ENCODE measurements at places on chromosomes 1 and 21.

GRCh38 chr21:32423320-32424190 lies 11.0 kb downstream of the EVA1C start:
- DNase-seq, result no peak

GRCh38 chr21:36825658-36826057 lies 126.7 kb downstream of the SIM2 start:
- DNase-seq, result no peak

DNA sequence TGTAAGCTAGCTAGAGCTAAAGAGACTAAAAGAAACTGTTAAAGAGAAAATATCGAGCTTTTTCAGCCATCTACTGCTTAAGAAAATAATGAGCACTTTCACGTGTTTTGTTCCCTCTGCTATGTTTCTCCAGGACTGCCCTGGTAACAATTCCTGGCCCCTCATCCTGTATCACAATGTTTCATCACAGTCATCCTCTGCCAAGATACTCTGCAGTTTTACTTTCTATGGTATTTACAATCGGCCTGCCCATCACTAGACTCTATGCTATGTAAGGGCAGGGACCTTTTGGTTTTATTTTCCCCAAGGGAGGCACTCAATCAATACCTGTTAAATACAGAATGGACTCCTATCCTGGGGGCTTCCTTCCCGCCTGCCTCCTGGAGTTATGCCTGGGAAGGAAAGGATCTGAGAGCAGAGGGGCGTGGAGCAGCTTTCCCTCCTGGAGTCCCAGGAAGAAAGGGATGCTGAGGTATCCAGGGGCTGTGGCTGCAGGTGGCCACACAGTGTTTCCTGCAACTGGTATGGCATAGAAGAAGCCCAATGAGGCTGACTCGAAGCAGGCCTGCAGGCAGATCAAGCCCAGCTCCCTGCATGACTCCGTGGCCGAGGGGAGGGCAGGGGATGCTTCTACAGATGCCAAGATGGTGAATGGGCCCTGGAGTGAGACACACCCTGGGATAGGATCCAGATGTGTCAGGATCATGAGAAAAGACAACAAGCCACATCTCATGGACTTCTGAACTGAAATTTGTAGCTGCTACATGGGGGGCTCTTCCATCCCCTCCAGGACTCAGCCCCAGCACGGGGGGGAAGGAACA lies 52.9 kb downstream of the MATN1 start:
- DNase-seq, result no peak

- DNase-seq, result no peak
These were observed 75.9 kb downstream of the NOS1AP start for GRCh38 chr1:162145280-162145965.

GRCh38 chr1:177589166-177589565 lies 380.7 kb downstream of the SEC16B start:
- DNase-seq, result no peak

DNA sequence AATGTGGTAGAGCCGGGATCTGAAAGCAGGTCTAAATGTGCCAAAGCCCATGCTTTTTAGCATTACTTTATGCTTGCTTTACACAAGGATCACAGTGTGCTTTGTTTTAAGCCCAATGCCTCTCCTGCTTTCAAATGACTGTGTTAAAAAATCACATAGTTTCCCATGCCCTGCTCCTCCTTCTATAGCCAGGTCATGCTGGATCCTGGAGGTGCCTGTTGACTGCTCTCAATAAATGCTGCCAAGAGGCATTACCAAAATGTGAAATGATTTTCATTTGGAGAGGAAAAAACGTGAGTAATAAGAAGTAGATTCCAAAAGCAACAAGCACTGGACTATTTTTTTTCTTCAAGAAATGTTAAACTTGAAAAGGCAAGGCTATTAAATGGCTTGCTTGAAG lies 420.7 kb upstream of the USP24 start:
- no peak for DNase-seq

DNA sequence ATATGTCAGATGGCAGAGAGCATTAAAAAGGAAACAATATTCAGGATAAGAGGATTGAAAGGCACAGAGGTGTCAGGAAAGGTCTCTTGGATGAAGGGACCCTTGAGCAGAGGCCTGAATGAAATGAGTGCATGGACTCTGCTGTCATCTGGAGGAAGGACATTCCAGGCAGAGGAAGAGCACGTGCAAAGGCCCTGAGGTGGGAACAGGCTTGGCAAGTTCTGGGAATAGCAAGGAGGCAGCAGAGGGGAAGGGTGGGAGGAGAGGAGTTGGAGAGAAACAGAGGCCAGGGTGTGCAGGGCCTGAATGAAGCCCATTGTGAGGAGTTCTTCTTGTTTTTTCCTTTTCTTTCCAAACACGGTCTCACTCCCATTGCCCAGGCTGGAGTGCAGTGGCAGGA lies 59.0 kb upstream of the RUNX3 start:
- DNase-seq, result no peak

DNA sequence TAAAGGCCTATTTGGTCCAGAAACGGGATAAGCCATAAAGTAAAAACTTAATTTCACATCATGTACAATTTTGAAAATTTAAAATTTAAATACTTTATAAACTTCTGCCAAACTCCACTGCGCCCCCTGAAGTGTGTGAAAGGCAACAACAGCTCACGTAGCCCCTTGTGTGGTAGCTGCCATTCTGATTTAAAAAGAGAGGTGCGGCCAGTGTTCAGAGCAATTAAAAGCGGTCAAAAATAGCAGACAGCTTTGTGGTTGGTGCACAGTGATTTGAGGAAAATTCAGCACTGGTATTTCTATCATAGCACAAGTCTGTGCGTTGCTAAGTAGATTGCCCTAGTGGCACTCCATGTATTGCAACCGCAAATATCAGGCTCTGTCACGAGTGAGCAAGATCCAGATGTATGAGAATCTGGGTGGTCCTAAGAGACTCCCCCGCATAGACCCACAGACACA lies 122.5 kb downstream of the ATG4C start:
- DNase-seq, result no peak

GRCh38 chr1:234893725-234894630 lies 234.7 kb downstream of the TOMM20 start:
- DNase-seq, result no peak

GRCh38 chr1:23889074-23889473 lies 21.0 kb upstream of the FUCA1 start:
- no peak for DNase-seq

GRCh38 chr21:46028573-46029091 lies 47.1 kb downstream of the COL6A1 start:
- no peak for DNase-seq

DNA sequence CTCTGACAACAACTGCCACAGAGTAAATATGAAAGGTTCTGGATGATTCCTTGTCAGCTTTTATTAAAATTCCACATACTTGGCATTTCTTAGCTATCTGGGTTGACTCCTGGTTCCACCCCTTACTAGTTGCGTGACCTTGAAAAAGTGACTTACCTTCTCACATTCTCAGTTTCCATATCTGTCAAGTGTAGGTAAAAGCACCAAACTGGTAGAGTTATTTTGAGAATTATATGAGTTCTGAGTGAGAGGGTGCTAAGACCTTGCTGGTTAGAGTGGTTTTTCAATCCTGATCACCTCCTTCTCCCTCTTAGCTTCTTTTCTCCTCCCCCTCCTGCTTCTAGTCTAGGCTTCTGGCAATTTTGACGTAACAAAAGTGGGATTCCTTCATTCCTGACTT lies 83.4 kb upstream of the ABCD3 start:
- no peak for DNase-seq

DNA sequence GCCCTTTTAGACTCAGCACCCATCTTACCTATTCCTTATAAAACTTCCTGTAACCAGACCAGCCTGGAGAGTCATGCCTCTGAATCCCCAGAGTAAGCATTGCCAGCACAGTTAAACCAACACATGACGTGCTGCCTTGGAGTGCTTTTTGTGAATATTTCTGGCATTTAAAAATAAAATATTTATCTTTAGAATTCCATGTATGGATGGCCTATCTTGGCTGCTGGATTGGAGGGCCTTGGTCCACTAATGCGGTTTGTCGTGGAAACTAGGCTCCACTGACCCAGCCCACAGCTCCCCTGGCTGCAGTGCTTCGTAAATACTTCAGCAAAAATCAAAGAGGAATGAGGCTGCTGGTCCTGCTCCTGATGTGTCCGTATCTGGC lies 17.5 kb downstream of the MTARC1 start:
- peak; percentile 16 for DNase-seq

DNA sequence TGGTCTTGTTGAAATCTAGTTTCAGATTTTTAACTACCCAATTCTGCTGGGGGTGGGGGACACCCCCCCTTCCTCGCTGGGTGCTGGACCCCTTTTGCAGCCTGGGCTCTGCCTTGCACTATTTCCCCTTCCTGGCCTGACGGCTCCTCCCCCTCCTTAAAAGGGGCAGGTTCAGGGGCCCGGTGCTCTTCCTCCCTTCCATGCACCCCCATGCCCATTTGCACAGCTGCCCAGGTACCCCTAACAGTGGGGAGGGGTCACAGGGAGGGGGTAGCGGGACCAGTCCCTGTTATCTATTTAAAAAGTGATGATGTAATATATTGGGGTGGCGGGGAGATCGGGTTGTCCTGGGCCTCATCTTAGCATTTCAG lies 15.3 kb downstream of the ZBTB7B start:
- DNase-seq, result no peak

DNA sequence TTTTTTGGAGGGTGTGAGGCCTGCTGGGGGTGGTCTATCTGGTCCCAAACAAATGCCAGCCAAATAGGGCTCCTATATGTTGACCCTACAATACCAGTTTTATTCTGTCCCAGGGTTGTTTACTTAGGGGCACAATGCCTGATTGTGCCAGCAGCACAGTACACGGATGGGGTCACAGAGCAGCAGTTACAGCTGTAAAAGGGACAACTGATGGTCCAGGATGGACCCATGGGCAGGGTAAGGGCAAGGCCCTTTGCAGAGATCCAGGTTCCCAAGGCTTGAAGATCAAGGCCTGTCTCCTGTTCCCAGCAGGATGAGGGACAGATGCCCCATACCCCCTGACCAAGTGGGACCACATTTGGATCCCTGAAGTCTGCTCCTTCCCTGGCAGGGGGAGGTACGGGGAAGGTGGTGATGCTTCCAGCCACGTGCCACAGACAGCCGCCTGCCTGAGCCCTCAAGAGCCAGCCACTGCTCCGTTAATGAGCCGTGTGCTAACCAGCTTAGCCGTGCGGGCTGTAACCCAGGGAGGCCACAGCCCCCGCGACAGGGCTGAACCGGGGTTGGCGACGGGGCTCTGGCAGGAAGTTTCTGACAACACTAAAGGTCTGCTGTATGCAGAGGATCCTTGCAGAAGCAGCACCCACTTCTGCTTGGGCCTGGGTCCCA lies 18.2 kb downstream of the SLC6A9 start:
- DNase-seq, result no peak

- DNase-seq, result no peak
These were observed 237.0 kb upstream of the SGIP1 start for GRCh38 chr1:66296951-66297350.

DNA sequence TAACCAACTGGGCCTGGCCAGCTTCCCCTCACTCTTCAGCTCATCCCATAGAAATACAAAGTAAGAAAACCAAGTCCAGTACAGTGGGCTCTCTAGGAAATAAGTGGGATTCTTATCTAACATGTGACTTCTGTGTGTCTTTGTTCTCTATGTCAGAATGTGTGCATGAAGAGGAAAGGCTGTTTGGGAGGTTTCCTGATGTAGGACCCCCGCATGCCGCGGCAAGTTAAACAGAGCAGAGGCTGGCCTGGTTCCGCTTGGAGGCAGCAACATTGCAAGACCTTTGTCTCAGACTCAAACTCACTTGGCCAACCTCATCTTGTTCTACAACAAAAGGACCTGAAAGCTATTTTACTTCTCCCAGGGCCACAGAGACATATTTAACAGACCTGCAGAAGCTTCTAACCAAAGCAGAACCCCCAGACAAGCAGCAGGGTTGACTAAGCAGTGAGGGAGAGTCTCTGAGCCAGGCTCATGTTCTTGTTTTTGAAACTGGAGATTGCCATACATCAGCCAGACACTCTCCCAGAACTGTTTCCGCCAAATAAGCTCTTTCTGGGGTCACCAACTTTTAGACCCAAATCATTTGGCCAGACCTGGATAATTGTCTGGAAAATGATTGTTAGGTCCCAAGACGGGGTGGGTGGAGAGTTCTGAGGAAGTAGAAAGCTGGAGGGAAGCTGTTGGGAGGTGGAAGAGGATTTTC lies 6.2 kb downstream of the MTARC2 start:
- DNase-seq, result no peak

GRCh38 chr1:5845376-5845775 lies 146.8 kb downstream of the NPHP4 start:
- no peak for DNase-seq

DNA sequence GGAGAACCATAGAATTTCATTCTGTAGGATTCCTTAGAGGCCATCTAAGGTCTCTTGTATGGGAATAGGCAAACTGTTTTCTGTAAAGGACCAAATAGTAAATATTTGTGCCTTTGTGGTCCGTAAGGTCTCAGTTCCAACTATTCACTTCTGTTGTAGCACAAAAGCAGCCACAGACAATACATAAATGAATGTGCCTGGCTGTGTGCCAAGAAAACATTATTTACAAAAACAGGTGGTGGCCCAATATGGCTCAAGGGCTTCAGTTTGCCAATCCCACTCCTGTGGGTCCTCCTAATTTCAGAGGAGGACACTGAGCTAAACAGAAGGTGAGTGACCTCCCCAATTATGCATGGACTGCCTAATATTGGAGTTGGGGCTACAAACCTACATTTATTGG lies 67.6 kb upstream of the EDEM3 start:
- DNase-seq, result no peak

DNA sequence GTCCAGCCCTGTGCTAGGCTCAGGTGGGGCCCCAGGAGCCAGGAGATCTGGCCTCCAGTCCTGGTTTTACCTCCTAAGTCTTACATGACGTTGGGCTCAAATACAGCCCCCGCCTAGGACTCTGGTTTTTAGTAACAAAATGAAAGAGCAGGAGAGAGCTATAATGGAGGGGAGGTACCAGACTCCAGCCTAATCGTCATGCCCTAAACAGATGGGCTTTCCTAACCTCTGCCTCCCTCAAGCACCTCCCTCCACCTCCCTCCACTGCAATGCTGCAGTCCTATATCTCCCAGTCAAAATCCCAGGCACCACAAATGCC lies 28.6 kb downstream of the TTC39A start:
- DNase-seq, result no peak

DNA sequence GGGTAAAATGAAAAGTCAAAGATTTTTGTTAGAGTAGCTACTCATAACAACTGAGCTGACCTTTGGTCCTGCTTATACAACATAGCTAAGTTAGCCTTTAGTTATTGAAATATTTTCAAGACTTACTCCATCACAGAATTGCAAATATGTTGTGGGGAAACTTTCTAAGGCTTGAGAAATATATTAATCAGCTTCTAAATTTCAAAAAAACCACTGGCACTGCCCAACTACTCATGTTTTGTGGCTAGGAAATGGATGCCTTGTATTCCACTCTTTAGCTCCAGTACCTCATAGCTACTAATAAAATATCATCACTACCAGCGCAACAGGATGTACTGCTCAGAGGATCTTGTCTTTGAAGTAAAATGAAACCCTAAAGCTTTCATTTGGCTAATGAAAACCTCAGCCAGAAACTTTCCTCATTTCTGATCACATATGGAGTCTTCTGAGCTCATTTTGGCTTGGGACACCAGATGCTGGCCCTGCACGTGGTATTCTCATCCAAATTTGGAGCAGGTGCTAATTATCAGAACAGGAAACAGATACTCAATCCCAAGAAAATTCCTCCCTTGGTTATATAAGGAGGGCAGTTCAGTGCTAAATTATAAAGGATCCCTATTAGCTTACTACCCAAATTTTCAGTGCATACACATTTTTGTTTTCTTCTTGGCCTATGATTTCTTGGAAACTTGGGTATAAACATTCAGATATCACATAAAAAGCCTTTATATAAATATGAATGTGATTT lies 690.7 kb downstream of the ADGRL2 start:
- no peak for DNase-seq
